Panc1 (cell line): ENCODE measurements at places on chromosomes 5 and 9. TPM values are rescaled to one million over a fixed set of nuclear protein-coding genes. Genes with fewer than 3 reads are reported as not detected.

DNA sequence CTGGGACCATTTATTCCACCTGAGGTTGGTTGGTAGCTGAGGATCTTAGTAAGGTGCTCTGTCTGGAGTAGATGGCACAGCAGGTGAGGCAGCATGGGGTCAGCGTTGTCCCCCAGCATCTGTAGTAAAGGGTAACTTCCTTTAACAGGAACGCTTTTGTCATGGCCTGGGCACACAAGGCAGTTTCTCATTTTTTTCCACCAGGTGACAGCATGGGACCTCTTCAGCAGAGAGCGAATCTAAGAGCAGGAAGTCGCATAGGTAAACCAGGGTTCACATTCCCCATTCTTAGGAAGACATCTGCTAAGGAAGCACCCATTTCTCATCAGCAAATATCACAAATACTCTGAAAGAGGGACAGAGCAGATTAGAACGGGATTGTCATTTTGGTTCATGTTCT, 56.5 kb downstream of the GPR107 start:
- H3K36me3 ChIP-seq = peaks cover 2% of the 10 kb centered on the region; the same call in 1 of the 2 replicates
- H3K4me1 ChIP-seq = no peaks in the 10 kb centered on the region
- no peak for DNase-seq
- no peaks in the 10 kb centered on the region for H3K27me3 ChIP-seq
- no peak overlapping the region for H3K4me3 ChIP-seq
- no peak overlapping the region for H3K27ac ChIP-seq

Gene BTNL8
- not detected for total RNA-seq

DNA sequence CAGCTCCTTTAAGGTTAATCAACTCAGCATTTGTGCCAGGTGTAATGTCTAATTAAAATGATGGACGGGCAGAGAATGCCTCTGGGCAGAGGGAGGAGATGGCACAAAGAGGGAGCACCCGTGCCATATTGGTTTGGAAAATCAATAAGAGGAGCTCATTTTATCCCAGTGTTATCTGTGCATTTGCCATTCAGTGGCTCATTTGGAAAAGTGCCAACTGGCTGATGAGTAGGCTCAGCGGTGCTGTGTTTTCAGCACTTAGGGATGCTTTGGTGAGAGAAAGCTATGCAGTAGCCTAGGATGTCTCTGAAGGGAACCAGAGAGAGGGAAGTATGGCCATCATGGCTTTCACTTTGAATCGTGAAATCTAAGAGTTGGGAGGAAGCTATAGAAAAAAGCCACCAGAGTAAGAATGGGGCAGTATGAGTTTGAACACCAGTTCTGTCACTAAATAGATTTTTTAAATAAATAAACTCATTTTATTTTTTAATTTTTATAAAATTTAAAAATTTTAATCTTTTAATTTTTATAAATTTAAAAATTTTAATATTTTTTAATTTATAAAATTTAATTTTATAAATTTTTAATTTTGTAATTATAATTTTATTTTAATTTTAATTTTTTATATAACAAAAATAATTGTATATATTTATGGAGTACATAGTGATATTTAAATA, 472.8 kb downstream of the BRINP1 start:
- DNase-seq = no peak
- no peak overlapping the region for H3K27ac ChIP-seq
- H3K4me3 ChIP-seq = no peak overlapping the region
- H3K4me1 ChIP-seq = no peaks in the 10 kb centered on the region

Gene MYOT
- total RNA-seq = not detected

Gene FOXB2
- total RNA-seq = not detected
